Right kidney (tissue), 9 donors: ENCODE measurements at places on chromosomes 7 and 10.

- DNase-seq: no peak
Measured at GRCh38 chr10:26969145-26969926, 108.6 kb upstream of the ABI1 start.

- no peak for DNase-seq
Measured at GRCh38 chr7:134660961-134661376, 14.3 kb downstream of the BPGM start.

- DNase-seq: no peak
Measured at GRCh38 chr7:106281585-106282318, 3.0 kb downstream of the NAMPT start.

GRCh38 chr7:144391823-144392255 is 11.7 kb downstream of the NOBOX start:
- peak; percentile 56 for DNase-seq

GRCh38 chr7:83863906-83864305 is 215.0 kb upstream of the SEMA3E start:
- DNase-seq: no peak

GRCh38 chr10:110029450-110029849 is 21.7 kb downstream of the ADD3 start:
- no peak for DNase-seq

- no peak for DNase-seq
Measured at GRCh38 chr7:21422751-21423150, 5.1 kb upstream of the SP4 start.

DNA sequence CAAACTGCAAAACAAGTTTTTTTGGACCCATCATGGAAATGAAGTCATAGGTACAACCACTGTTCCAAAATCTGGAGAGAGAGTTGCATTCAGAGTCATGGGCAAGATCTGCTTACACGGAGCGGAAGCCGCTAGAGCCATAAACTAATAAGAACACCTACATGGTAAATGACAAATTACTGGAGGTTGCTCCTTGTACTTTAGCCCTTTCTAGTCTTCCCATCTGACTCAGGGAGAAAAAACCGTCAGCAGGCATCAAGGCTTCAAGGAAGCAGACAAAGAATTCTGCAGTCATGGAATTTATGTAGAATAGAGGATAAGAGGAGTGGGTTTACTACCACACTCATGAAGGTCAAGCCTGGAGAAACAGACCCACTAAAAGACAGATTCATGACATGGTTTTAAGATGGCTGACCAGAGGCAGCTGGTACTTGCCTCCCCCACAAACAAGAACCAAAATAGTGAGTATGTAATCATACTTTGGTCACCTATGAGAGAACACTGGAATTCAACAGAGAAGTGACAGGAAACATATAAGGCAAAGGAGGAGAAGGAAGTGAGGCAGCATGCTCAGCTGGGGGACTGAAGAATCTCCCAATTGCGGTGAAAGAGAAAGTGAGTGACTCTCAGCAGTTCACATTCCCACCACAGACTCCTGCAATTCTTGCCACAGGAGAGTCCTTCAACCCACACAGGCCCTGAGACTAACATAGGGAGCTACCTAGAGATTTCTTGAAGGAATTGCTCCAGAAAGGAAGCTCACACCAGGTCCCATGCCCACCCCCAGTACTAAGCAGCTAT is 42.4 kb upstream of the ASAH2 start:
- DNase-seq: no peak

DNA sequence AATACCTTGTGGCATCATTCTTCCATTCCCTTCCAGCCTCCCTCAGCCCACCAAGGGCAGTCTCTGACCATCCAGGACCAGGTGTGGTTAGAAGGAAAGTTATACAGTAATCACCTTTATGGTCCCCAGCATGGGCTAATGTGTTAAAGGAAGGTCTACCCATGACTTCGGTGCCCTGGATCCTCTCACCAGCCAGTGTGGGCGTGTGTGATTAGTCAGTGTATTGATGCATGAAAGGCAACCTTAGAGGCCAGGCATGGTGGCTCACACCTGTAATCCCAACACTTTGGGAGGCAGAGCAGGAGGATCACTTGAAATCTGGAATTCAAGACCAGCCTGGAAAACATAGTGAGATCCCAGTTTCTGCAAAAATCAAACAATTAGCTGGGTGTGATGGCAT is 88.9 kb downstream of the APBB1IP start:
- no peak for DNase-seq

GRCh38 chr10:4506095-4506494 is 319.9 kb upstream of the AKR1E2 start:
- no peak for DNase-seq

GRCh38 chr7:156151078-156151477 is 338.8 kb upstream of the SHH start:
- DNase-seq: no peak

DNA sequence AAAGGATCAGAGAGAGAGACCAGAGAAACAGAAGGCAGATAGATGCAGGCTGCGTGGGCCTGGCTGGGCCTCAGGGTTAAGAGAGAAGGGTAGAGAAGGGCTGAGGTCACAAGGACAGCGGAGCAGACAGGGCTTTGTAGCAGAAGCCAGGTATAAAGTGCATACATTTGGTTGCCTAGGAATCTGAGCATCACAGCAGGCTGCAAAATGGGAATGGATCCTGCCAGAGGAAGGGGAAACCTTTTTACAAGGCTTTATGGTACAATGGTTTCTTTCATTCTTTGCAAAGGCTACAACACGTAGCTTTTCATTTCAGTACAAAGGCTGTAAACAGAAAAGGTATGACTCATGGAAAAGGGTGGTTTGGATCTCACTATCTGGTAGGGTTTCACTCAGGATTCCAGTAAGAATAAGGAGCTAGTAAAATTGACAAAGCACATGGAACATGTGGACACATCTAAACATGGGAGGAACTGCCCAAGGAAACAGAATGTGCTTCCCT is 275.1 kb downstream of the DOCK4 start:
- no peak for DNase-seq

- DNase-seq: no peak
Measured at GRCh38 chr7:143454091-143454680, 10.9 kb downstream of the TAS2R60 start.

GRCh38 chr7:47349401-47349800 is 232.5 kb downstream of the TNS3 start:
- no peak for DNase-seq
